Activated naive CD8-positive, alpha-beta T cell treated with anti-CD3 and anti-CD28 coated beads for 36 hours (primary cell): ENCODE measurements at places on chromosomes 1 and 21. TPM values are rescaled to one million over a fixed set of nuclear protein-coding genes. Genes with fewer than 3 reads are reported as not detected.

HMCN1 gene
- total RNA-seq = 0.02 TPM

DISC1 gene
- total RNA-seq = 2.0 TPM

KCNN3 gene
- total RNA-seq = 0.04 TPM

FHAD1 gene
- total RNA-seq = 0.49 TPM

RPL5 gene
- total RNA-seq = 1,713 TPM

TMEM200B gene
- total RNA-seq = 0.90 TPM

TMEM69 gene
- total RNA-seq = 45.2 TPM

ATG4C gene
- total RNA-seq = 18.2 TPM

OR2AK2 gene
- not detected for total RNA-seq

HNRNPCL2 gene
- not detected for total RNA-seq

OR2T11 gene
- total RNA-seq = not detected

SLC25A33 gene
- total RNA-seq = 11.1 TPM

NEGR1 gene
- total RNA-seq = not detected

KRTAP6-2 gene
- total RNA-seq = not detected

CDC73 gene
- total RNA-seq = 47.0 TPM

RHD gene
- total RNA-seq = not detected

FCRL4 gene
- total RNA-seq = not detected

HJV gene
- not detected for total RNA-seq

ACTN2 gene
- 0.37 TPM for total RNA-seq

NFIA gene
- total RNA-seq = 1.3 TPM
